ENCODE measurements at places on chromosomes 7 and 10. TPM values are rescaled to one million over a fixed set of nuclear protein-coding genes. Genes with fewer than 3 reads are reported as not detected.

GRCh38 chr7:54880326-54880989, 121.4 kb upstream of the SEC61G start:
- no peak overlapping the region for H3K27ac ChIP-seq
- H3K4me1 ChIP-seq: no peaks in the 10 kb centered on the region
- DNase-seq: no peak
- H3K36me3 ChIP-seq: no peaks in the 10 kb centered on the region
- H3K27me3 ChIP-seq: no peaks in the 10 kb centered on the region

DNA sequence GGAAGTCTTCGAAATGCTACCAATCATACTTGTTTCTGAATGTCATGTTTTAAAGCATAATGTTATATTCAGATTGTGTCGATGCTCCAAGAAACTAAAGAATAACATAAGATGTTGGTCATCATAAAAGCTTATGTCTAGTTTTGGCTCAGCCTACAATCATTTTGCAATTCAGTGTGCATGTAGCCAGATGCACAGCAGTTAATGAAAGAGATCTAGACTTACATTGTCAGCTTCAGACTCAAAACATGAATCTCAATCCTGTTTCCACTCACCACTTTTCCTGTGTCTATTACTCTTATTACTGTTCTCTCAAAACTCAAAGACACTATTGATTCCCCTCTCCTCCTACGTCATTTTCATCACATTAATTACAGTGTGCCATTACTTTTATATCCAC, 21.4 kb downstream of the TMEM196 start:
- no peaks in the 10 kb centered on the region for H3K36me3 ChIP-seq
- H3K27me3 ChIP-seq: no peaks in the 10 kb centered on the region
- H3K4me1 ChIP-seq: no peaks in the 10 kb centered on the region
- H3K4me3 ChIP-seq: no peak overlapping the region

DNA sequence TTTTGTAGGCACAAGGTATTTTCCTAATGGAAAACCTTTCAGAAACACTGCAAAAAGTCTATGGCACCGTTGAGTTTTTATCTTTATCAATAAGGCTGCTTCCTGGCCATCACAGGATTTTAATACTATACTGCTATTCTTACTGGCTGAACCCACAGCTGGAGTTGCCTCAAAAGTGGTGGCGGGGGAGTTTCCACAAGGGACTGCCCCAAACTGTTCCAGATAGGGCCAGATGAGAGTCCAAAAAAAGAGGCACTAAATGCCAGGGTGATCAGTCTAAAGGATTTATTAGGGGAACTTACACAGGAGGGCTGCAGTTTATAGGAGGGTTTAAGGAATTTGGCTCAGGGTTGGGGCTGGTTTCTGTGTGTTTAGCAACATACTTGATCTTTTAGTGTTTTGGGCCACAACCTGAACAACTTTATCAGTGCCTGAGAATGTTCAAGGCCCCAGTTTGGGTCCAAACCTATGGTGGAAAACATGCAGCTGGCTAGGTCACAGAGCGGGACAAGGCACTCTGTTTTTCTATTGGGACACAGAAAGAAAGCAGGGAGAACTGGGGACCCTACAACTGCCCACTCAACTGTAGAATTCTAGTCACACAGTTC, 41.4 kb downstream of the STAM start:
- no peaks in the 10 kb centered on the region for H3K36me3 ChIP-seq
- DNase-seq: no peak
- H3K4me3 ChIP-seq: no peak overlapping the region
- no peaks in the 10 kb centered on the region for H3K27me3 ChIP-seq

CTAGE8 gene
- not detected for total RNA-seq

GRCh38 chr10:13871011-13871410, 284.2 kb downstream of the PRPF18 start:
- H3K4me3 ChIP-seq: no peak overlapping the region
- H3K27ac ChIP-seq: no peak overlapping the region
- no peak for DNase-seq

DNA sequence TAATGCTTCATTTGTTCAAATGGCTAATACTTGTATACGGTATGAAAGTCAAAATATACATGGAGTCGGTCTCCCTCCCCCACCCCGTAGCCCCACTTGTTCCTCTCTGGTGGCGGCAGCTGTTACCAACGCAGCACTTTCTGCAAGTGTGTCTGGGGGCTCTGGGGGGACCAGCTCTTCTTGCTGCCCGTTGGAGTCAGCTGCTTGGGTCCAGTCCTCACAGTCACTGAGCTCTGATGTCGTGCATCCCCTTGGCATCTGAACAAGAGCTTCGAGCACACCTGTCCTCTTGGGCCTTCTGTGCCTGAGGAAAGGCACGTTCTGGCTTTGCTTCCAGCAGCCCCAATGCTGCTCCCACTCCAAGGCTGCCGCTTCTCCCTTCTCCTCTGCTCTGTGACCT, 493.1 kb downstream of the PLXNA4 start:
- no peak overlapping the region for H3K4me3 ChIP-seq
- peaks cover 10% of the 10 kb centered on the region for H3K4me1 ChIP-seq
- no peaks in the 10 kb centered on the region for H3K27me3 ChIP-seq
- no peaks in the 10 kb centered on the region for H3K36me3 ChIP-seq
